Activated naive CD4-positive, alpha-beta T cell treated with anti-CD3 and anti-CD28 coated beads, Interleukin-2, amount 50 U/mL, for 16 hours (primary cell): ENCODE measurements at places on chromosomes 4 and X.

GRCh38 chrX:53093177-53093655 lies 726 bp upstream of the KANTR start:
- DNase-seq, result peak; percentile 82

DNA sequence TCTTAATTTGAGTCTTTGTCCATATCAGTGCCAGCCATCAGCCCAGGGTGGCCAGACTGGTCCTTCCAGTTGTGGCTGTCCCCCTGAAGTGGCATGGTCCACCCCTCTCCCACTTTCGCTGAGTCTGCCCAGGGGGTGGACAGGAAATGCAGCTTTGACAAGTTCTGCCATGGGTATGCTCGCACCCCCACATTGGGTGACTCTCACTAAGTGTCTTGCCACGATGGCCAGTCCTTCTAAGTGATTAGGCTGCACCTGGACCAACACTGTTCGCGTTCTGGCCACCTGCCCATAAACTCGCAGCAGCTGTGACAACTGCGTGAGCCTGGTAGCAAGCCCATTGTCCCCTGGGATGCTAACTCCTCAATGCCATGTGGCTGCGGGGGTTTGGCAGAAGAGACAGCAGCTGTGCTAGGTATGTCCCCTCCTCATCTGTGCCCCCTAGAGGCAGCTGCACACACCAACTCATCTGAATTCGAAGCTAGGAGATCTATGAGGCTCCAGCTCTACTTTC lies 10.0 kb upstream of the LNX1 start:
- no peak for DNase-seq

GRCh38 chr4:3857269-3857926 lies 91.2 kb downstream of the ADRA2C start:
- DNase-seq, result no peak

DNA sequence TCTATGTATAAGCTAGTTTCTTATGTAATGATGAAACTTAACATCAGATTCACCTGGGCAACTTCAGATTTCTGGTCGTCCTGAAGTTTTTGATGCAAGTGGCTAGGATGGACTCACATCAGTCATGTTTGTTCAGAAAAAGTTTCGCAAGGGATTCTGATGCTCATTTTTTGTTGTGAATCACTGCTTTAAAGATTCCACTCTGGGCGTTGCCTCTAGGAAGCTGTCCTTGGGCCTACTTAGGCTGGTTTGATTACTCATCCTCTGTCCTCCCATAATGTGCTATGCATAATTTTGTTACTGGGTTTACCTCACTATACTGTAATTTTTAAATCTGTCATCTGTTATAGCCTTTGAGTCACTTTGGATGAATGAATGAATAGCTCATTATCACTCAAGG lies 30.8 kb downstream of the HERC3 start:
- DNase-seq, result no peak

DNA sequence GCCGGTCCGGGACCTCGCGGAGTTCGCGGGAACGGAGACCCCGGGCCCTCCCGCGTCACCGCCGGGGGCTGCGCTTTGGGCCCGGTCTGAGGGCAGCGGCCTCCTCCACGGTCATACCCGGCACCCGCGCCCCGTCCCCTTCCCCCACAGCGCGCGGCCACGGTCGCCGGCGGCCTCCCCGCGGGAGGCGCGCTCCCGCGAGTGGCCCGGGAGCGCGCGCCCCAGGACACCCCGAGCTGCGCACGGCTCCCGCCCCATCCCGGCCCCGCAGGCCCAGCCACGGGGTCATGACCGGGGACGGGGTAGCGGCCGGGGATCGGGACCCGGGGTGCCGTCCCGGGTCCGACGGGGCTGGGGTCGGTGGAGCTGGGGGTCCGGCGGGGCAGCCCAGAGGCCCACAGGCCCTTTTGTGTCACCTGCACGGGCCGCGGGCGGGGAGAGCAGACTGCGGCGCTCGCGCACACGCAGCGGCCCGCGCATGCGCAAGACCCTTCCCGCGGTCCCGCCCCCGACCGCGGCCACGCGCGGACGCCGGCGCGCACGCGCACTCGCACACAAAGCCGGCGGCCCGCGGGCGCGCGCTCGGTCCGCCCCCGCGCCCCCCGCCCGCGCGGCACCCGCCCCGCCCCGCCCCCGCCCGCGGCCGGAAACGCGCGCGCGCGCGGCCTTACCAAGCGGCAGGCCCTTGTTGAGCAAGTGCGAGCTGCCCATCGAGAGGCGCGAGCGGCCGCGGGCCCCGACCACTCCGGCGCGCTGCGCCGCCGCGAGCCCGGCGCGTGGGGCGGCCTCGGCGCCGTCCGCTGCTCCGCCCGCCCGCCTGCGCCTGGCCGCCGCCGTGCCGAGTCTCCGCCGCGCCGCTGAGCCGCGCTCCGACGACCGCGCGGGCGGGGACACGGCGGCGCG lies at the start of gene CTBP1:
Gene CTBP1 (minus strand): TSS at position 886 of the 903 bp plus-strand sequence. CDS start 7,799 bp downstream, outside the sequence.
- DNase-seq, result peak; percentile 82

GRCh38 chr4:17335371-17335770 lies 176.5 kb downstream of the QDPR start:
- DNase-seq, result peak; percentile 20

DNA sequence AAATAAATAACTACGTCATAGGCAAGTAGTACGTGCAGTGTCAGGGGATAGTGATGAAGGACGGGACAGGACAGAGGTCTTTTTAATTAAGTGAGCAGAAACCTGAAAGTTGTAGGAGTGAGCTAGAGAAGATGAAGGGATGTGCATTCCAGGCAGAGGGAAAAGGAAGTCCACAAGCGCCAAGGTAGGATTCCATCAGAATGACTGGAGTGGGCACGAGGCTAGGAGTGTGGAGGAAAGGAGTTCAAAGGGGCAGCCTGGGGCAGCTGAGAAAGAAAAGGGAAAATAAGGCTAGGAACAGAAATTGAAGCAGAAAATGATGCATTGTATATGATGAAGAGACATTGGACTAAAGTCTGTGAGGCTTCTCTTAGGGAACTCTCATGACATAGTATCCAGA lies 192.2 kb upstream of the TLL1 start:
- no peak for DNase-seq

DNA sequence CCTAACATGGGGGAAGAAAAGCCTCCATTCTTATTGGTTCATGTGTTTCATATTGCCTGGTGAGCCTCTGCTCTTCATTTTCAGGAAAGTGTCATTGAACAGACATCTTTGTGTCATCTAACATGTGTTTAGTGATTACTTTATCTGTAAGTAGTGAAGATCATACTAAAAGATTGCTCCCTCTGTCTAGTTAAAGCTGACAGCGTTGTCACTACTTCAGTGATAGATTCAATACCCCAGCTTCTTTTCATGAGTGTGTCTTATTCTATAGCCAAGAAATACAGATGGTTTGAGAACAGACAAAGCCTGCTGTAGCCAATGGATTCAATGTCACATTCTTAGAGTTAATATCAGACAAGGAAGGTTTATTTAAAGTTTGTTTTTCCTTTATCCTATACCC lies 85.1 kb downstream of the NKX6-1 start:
- DNase-seq, result no peak

GRCh38 chrX:9522378-9523155 lies 57.7 kb downstream of the TBL1X start:
- DNase-seq, result no peak

GRCh38 chrX:123884809-123885408 lies 25.1 kb downstream of the XIAP start:
- DNase-seq, result peak; percentile 11

- DNase-seq, result no peak
Observed at GRCh38 chr4:173246719-173247118, 78.1 kb downstream of the GALNT7 start.

GRCh38 chr4:123616951-123617461 lies 220.4 kb downstream of the SPRY1 start:
- DNase-seq, result no peak

DNA sequence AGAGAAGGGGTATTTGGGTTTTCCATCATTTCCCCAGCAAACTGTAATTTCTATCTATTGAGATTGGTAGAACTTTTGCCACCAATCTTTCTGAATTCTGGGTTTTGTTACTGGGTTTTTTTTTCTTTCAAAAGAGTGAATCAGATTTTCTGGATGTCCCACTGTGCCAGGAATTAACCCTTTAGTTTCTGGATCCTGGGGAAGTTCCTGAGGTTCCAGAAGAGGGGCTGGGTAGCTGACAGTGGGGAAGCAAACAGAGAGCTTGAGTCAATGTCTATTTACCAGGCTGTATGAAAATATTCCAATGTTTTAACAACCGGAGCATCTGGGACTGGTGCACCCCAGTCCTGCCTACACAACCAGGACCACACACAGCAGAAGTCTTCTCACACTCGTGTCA lies 25.8 kb upstream of the SOD3 start:
- no peak for DNase-seq
